ENCODE measurements at places on chromosomes 4 and X.

GRCh38 chrX:106927700-106928099 lies 7.5 kb downstream of the CLDN2 start:
- no peak for DNase-seq

- DNase-seq, result no peak
Observed at GRCh38 chr4:175146799-175147198, 228.6 kb downstream of the ADAM29 start.

DNA sequence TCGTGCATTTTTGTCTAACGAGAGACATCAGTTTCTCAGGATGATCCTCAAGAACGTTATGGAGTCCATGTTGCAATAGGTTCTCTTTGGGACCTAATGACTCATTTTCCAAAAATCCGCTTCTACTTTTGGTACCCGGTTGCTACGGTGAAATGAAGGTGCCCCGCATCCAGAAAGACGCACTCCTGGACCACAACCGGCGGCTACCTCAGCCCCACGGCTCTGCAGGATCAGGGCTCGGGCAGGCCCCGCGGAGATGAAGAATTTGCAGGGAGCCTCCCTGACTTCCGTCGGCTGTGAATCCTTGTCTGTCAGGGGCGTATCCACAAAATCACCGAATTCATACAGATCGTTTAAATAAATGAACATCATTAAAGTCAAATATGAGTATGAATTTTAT lies 15.6 kb downstream of the GTPBP6 start:
- DNase-seq, result no peak

GRCh38 chr4:63393544-63393943 lies 1015.7 kb downstream of the TECRL start:
- DNase-seq, result no peak

GRCh38 chrX:68443155-68443868 lies 10.0 kb upstream of the OPHN1 start:
- DNase-seq, result no peak

GRCh38 chr4:34182306-34182705 lies 2062.0 kb downstream of the ARAP2 start:
- DNase-seq, result no peak
